Cortex of kidney (tissue), 1 donor: ENCODE measurements at places on chromosomes 5 and 9.

DNA sequence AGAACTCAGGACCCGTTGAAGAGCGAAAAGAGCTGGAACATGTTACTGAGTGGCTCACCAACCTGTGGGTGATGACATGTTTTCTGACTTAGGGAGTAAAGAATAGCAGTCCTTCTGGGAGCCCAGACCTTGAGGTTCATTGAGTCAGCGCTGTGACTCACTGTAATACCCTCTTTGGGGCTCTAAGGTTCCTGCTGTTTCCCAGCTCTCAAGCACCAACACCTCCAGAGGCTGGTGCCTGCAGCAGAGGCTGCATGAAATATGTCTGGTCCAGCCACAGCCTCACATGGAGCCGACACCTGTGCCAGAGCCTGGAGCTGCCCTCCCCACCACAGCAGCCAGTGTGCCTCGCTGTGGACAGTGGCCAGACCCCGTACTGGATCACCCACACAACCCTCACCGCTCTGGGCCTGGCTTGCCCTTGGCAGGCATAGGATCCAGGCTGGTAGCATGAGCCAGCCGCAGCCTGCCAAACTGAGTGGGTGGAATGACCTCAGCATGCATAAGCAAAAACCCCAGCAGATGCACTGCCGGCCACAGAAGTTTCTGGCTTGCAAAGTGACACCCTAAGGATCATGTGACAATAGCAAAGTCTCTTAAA, 143.5 kb upstream of the MRPS30 start:
- no peak for DNase-seq

DNA sequence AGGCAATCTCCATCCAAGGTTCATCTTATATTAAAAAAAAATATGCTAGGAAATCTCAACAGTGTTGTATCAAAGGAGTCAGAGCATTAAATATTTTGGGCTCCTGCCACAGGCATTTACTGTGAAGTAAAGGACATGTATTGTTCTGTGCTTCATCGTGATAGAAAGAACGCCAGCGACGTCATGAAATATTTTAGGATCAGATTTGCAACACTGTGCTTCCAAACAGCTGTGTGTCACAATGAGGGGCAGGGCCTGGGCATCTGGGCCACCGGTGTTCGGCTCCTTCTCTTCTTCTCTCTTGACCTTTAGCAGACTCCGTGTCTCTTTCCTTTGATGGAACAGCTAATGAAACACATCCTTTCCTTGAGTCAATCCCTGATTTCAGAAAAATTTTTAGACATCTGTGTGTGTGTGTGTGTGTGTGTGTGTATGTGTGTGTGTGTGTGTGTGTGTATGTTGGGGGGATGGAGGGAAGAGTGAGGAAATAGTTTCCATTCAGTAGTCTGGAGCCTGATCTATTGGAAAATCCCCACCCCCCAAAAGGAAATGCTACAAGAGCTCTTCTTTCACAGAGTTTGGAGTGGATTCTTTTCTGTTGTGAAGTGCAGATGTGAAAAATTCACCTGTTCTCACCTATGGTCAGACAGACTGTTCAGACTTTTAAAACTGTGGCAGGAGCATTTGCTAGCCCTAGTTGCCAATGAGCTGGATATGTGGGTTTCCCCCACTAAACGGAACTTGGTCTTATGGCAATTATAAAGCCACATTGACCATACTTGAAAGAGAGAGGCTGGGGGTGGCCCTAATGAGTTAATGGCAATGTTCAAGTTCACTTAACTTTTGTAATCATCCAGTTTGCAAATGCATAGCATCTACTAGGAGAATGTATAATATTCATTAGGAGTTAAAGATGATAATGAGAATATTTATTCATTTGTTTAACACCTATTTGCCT, 18.1 kb upstream of the TNC start:
- no peak for DNase-seq

- DNase-seq, result no peak
Observed at GRCh38 chr9:7089406-7090193, 331.8 kb downstream of the KDM4C start.

DNA sequence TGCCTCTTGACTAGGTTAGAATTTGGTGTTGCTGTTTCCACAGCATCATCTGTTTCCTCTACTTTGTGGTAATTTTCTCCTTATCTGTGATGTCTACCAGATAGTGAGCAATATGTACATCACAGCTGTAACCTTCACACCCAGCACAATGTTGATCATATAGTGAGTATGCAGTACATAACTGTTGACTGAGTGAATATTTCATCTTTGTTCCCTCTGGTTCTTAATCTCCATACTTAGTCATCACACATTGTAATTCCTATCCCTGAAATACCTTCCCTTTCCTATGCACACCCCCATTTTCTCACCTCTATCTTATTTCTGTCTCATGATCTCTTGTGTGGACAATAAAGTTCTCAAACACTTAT, 115.9 kb downstream of the KIF4B start:
- no peak for DNase-seq

DNA sequence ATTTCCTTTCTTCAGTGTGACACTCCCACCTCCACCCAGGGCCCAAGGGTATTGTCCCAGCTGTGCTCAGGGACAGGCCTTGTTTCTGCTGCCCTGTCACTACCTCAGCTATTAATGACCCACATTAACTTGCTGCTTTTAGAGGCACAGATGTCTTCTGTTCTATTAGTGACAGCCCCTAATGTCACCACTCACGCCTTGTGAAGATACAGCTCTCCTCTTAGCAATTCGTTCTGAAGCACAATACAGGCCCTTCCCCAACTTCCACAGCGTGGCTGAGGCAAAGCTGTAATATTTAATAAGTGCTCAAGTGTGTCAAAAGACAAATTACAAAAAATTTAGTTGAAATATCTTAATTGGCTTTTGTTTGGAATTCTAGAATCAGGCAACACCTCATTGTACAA, 44.7 kb upstream of the HMGCS1 start:
- no peak for DNase-seq

DNA sequence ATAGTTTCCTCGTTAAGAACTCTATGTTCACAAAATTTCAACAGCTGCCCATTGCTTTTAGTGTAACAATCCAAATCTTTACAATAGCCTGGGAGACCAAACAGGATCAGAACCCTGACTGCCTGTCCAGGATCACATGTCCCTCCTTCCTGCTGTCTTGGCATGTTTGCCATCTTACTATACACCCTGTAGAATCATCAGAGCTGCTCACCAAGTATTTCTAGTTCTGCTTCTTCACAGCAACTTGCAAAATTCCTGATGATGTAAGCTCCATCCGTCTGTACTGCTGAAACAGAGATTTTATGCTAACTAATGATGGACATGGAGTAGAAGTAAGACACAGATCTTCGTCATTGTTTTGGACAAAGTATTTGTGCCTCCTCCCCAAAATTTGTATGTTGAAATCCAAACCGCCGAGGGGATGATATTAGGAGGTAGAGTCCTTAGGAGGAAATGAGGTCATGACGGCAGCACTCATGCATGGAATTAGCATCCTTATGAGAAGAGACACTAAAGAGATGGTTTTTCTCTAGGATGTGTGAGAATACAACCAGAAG, 464.9 kb upstream of the BRINP1 start:
- DNase-seq, result no peak

- DNase-seq, result no peak
Observed at GRCh38 chr9:4746278-4747030, 5.5 kb upstream of the AK3 start.

DNA sequence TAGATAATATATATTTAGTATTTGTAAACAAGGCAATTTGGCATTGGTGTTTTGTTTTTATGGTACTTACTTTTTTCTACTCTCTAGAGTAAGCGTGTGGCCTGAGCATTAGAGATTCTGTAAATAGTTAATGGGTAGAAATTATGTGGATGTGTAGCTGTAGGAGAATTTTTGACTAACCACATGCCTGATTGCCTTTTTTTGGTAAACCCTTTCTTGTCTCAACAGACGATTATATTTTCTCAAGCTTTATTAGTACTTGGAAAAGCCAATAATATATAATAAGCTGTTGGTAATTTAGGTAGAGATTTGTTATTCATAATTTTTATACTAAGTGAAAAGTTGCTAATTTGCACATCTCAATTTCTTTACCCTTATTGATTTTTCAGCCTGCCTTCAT, 76.8 kb downstream of the FCHO2 start:
- no peak for DNase-seq

- no peak for DNase-seq
Observed at GRCh38 chr5:169703813-169704212, 66.7 kb downstream of the DOCK2 start.

- no peak for DNase-seq
Observed at GRCh38 chr5:123808461-123809380, 296.7 kb downstream of the CSNK1G3 start.

GRCh38 chr5:174086751-174087150, 41.2 kb downstream of the NSG2 start:
- no peak for DNase-seq

GRCh38 chr9:38137342-38137741, 68.3 kb upstream of the SHB start:
- DNase-seq, result no peak

GRCh38 chr5:177300236-177300880, 3.2 kb downstream of the RAB24 start:
- no peak for DNase-seq

DNA sequence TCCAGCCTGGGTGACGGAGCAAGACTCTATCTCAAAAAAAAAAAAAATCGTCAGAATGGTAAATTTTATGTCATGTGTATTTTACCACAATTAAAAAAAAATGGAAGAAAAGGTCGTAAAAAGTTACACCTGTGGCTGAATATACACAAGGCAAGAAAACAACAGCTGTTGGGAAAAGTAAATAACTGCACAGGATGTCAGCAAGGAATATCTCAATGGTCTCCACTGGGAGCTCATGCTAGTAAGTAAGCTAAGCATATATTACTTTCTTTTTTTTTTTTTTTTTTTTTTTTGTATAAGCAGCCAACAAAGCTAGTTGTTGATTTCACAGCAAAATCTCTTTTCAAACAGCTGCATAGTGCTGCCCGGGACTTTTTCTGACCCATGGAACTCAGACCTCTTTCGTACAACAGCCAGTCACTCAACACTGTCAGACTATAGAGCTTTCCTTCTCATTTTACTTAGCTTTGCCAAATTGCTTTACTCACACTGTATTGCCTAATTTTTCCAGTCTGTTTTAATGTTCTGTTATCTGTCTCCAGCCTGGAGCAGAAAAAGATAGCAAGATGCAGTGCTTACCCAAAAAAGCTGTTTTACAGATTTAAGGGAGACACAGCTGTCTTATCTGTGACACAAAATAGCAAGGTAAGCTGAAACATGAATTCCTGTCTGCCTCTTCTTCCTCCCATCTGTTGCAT, 175.9 kb downstream of the ENC1 start:
- no peak for DNase-seq

DNA sequence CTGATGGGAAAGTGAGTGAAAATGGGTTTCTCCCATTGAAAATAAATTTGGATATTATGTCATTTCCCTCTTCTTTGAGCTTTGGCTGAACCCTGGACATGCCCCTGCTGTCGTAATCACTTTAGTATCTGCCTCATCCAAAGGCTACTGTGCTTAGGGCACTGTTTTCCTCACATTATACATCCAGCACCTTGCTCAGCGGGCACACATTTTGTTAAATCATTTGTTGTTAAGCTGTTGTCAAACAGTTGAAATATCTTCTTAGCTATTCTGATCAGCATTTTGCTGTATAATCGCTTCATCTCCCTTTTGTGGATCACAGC, 352.7 kb upstream of the CD180 start:
- no peak for DNase-seq

- no peak for DNase-seq
Observed at GRCh38 chr9:136949239-136949816, 2.7 kb upstream of the LCN12 start.

DNA sequence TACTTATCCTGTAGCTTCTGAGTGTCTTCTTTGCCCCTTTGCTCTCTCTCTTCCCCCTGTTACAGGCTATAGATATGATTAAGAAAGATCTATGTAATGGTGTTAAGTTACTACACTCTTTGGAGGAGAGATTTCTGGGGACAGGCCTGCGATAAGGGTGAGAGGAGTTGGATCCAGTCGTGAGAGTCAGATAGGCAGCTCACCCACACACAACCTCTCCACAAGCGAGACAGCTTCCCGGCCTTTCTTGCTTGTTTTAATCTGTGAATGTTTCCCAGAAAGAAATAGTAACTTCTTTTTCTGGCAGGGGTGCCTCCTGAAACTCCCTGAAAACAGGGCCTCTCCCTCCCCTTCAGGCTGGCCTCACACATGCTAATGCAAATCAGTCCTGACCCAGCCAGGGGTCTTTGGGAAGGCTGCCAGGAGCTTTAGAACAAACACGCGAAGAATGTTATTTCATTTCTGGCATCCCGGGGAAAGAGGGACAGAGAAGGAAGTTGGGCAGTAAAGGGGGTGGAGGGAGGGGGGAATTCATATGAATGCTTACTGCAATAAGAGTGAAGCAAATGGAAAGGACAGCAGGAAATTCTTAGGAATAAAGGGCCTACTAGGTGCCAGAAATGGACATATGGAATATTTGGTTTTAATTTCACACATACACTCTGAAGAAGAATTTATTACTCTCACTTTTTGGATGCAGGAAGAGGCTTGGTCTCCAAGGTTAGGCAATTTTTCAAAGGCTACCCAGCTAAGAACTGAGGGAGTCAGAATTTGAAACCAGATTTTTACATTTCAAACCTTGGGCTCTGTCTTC, 215.8 kb upstream of the TRIM32 start:
- DNase-seq, result no peak

DNA sequence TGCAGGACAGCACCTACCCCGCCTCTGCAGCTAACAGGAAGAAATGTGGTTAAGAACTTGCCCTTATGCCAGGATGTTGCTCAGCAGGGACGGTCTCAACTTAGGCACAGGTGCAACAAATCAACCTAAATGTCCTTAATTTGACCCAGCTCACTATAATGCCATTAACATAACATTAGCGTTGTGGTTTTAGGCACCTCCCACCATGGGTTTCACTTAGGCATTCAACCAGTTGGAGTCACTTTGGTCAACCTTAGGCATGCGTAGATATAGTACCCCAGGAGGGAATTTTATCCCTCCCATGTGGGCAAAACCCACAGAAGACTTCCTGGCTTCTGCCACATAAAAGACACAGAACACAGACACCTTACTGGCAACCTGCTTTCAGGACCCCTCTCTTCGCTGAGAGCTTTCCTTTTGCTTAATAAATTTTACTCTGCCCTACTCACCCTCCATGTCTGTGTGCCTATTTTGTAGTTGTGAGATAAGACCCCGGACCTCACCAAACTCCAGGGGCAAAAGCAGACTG, 8.7 kb upstream of the ERAP1 start:
- DNase-seq, result no peak

DNA sequence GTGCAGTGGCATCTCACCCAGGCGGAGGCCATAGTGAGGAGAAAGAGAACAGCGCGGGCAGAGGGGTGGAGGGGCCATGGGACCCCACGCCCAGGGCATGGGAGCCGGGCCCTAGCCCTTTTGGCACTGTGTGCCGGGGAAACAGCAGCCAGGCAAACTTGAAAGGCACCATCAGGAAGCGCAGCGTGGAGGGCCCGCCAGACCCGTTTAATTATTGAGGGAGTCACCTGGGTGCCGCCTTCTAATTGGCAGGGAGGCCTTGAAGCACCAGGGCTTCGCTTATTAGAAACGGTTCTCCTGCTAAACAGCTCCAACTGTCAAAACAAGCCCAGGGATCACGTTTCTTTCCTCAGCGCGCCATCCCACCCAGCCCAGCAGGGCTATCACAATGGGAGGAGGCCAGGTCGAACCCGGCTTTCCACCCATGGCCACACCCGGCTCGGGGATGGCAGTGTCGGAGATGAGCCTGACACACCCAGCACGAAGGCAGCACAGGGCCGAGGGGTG, 104.6 kb upstream of the SARDH start:
- DNase-seq, result no peak
